ENCODE measurements at places on chromosomes 3 and 15. TPM values are rescaled to one million over a fixed set of nuclear protein-coding genes. Genes with fewer than 3 reads are reported as not detected.

The STAB1 gene
- total RNA-seq: 71.5 TPM

The KBTBD12 gene
- 0.05 TPM for total RNA-seq

The FEZF2 gene
- not detected for total RNA-seq

The MAN2C1 gene
- total RNA-seq: 96.1 TPM

The CCR9 gene
- total RNA-seq: 0.15 TPM

The SLC22A13 gene
- 0.50 TPM for total RNA-seq

The GOLGA6L1 gene
- total RNA-seq: not detected

The RTP2 gene
- total RNA-seq: not detected

The TRPM1 gene
- 0.10 TPM for total RNA-seq

The PTX3 gene
- total RNA-seq: 0.23 TPM

The SLC28A2 gene
- 0.15 TPM for total RNA-seq

The MASP1 gene
- total RNA-seq: 93.7 TPM

The ROPN1 gene
- total RNA-seq: not detected

- no peak for DNase-seq
Observed at GRCh38 chr3:188829576-188829975, 342.2 kb upstream of the TPRG1 start.

DNA sequence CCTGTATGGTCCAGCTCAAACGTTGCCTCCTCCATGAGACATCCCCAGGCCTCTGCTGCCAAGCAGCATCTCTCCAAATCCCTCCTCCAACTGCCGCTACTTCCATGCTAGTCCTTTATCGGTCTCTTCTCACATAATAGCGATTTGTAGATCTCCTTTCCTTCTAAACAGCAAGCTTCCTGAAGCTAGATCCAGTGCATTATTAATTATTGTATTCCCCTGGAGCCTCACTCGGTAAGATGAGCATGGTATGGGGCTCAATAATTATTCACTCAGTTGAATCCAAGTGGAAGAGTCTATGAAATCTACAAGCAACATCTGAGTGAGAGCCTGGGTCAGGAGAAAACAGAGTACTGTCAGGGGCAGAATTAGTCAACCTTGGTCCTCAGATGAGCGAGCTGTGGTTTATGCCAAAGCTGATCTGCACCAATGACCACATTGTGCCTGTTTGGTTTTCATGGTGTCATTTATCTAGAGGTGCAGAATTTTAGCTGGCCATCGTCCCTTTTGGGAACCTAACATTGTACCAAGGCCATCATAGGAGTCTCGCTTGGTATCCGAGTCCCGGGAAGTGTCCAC is 93.8 kb upstream of the UBE2E1 start:
- DNase-seq: no peak

DNA sequence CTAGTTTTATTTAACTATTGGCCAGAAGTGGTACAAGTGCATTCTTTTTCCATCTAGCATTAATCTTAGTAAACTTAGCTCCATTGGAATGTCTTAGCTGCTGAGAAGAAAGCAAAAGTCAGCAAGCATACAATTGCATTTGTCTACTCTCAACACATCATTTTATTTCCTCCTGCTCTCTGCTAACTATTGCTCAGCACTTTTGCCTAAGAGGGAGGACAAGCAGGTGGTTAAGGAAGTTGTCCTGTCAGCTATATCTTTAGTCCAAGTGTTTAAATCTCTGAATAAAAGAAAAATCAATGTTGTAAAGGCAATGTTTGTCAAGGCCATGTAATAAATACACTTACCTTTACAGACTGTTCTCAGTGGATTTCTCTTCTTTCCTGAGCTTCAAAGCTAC is 51.0 kb downstream of the FHIT start:
- DNase-seq: no peak

DNA sequence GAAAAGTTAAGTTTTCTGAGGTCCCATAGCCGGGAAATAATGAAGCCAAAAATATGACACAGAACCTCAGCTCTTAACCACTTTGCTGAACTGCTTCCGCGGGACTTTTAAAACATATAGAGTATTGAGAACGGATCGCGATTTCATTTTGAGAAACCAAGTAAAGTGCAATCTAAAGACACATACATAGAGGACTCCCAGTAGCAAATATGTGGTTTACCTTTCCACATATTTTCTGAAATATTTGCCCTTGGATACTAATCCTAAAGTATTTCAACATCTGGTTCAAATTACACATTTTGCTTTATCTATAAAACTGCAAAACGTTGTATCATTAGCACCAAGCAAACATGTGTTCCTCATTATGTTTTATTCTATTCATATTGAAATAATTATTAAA is 776.5 kb downstream of the ROBO2 start:
- DNase-seq: no peak

DNA sequence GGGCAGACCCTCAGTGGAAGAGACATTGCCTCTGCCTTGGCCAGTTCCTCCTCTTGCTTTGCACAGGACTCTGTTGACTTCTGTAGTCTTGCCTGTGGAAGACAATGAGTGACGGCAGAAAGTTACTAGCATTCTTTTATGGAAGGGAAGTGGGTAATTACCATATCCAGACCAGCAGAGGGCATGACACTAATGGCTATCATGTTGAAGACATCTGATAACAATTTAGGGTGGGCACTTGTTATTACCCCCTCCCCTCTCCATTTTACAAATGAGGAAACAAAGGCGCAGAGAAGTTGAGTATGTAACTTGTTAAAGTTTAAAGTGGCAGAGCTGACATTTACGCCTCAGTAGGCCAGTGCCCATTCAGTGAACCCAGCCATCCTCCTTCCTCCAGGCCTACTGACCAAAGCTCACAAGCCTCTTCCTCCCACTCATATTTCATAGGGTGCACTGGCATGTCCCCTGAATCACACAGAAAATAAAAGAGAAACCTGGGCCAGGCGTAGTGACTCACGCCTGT is 48.2 kb upstream of the FMN1 start:
- DNase-seq: no peak

DNA sequence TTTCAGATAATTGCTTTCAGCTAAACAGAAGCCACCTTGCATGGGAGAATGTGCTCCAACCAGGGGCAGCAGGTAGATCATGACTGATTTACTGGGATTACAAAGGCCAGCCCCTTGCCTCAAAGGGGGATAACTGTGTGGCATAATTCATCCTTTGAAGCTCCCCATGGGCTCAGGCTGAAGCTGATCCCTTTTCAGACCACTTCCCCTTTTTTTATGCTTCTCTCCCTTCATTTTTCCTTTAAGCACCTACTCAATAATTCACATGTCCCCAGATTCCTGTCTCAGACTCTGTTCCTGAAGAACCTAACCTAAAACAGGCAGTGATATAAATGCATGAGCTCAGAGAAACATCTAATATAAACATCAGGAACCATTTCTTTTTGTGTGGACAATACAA is 8.2 kb upstream of the MYRIP start:
- no peak for DNase-seq

- no peak for DNase-seq
Observed at GRCh38 chr3:45938043-45938435, 5.2 kb upstream of the CXCR6 start.

DNA sequence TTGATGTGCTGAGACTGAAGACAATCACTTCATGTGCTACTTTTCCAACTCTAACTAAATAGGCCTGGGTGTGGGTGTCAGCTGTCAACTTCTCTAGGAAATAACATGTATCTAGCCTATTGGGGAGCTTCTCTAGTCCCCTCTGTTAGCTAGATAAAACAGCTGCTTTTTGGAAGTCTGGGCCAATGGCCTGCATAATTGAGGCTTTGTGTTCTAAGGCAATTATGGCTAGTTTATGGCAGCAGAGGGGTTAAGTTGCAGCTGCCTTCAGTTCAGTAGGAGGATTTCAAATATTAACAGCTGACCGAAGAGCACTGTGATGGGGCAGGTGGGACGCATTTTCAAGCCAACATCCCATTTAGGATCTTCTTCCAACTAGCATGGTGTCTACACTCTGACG is 6.4 kb downstream of the COL8A1 start:
- no peak for DNase-seq

GRCh38 chr3:172210355-172210754 is 171.0 kb downstream of the FNDC3B start:
- DNase-seq: no peak

DNA sequence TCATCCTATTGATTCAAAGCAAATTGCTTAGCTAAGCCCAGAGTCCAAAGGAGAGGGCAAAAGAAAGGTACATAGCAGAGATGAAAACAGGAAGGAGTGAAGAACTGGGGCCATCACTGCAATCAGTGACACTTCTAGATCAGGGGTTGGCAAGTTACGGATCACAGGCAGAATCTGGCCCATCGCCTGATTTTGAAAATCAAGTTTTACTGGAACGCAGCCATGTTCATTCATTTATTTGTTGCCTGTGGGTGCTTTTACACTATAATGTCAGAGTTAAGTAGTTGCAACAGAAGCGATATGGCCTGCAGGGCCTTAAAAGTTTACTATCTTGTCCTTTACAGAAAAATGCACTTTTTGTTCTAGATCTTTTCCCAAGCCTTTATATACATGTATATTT is 271.7 kb upstream of the TOPAZ1 start:
- DNase-seq: no peak

- DNase-seq: peak; percentile 61
Observed at GRCh38 chr15:62390791-62391640, 225.9 kb upstream of the C2CD4B start.

DNA sequence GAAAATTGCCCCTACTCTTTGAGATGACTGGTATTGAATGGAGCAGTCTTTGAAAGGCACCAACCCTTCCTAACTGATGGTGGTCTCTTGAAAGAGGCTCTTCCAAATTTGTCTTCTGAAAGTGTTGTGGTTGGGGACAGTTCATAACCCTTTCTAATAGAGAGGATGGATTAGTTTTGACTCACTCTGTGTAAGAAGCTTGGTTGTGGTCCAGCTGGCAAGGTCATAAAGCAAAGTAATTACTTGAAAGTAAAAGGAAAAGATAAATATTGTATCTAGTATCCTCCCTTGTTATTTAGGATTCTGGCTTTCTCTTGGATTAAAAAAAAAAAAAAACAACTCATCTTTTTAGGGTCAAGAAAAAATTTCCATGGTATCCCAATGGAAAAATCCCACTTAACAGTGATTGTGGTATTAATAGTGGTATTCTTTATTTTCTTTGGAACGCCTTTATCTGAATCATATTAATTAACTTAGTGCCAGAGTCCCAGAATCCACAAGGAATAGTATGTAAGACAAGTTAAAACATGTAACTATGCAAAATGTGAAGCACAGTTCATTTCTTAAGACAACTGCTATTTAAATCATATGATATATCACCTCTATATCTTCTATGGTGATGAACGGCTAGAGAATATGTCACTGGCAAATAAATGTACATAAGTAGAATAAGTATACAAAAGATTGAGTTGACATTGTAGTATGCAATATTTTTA is 469.3 kb upstream of the CDIN1 start:
- no peak for DNase-seq

GRCh38 chr3:45020534-45020933 is 5.6 kb upstream of the CLEC3B start:
- DNase-seq: no peak

GRCh38 chr3:197811343-197811742 is 20.3 kb downstream of the LRCH3 start:
- DNase-seq: no peak

- DNase-seq: peak; percentile 88
Observed at GRCh38 chr15:74892313-74892712, 2.5 kb downstream of the MPI start.

GRCh38 chr3:101643861-101644613 is 32.9 kb downstream of the ZBTB11 start:
- DNase-seq: no peak

DNA sequence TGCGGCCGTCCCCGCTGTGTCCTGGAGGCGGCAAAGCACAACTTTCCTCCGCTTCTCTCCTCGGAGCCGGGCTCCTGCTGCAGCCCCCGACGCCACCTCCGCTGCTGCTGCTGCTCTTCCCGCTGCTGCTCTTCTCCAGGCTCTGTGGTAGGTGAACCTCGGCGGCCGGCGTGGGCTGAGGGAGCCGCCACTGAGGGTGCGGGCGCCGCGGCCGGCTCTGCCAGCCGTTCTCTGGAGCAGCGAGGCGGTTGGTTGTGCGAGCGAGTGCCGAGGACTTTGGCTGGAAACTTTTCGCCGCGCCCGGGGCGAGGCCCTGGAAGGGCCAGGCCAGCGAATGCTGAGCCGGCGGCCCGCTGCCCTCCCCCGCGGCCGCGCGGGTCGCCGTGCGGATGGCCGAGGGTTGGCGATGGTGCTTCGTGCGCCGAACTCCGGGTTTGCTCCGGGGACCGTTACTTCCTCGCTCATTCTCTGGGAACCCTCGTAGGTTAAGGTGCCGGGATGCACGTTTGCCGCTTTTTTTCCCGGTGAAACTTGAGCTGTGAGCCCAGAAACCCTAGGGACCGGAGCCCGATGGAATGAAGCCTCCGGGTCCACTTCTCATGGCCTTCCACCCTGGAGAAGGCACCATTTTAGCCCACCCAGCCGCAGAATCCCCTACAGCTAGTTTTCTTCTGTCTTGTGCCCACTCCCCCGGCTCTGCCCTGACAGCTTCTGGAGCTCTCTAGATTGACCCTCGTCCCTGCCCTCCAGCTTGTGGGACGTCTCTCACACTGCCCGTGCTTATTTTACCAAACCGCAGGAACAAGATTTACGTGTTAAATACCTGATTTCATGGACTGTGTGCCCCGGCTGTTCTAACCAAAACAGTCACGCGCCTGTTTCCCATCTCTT is 660 bp downstream of the NECTIN3 start:
- peak; percentile 65 for DNase-seq

DNA sequence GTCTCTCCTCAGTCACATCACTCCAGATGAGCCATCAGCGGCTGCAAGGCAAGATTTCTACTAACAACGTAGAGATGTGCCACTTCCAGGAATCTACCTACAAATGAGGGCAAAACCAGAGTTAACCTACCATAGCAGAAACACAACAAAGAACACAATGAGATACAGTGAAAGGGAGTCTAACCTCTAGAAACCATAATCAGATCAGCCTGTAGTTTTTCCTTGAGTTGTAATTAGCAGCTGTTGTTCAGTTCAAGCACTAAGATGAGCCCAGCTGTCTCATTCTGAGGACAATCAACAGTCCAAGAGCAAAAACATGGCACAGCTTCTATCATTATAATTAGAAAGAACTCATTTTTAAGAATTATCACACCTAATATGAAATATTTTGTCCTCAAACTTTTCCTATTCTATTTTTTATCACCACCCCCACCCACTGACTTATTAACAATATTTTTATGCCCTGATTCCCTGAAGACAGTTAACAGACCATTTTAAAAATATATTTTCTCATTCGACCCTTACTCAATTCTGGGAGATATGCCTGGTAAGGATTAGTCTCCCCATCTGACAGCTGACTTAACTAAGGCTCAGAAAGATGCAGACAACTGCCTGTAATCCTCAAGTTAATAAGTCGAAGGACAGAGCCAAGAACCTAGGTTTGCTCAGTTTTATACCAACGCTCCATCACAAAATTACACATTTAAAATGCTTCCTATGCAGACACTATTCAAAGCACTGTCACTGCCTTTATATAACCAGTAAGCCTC is 50.1 kb downstream of the MAGI1 start:
- no peak for DNase-seq

GRCh38 chr3:120661106-120661905 is 20.7 kb downstream of the HGD start:
- no peak for DNase-seq

Measured in left lobe of liver (tissue), 2 donors.